ENCODE measurements at places on chromosomes 3 and 15.

DNA sequence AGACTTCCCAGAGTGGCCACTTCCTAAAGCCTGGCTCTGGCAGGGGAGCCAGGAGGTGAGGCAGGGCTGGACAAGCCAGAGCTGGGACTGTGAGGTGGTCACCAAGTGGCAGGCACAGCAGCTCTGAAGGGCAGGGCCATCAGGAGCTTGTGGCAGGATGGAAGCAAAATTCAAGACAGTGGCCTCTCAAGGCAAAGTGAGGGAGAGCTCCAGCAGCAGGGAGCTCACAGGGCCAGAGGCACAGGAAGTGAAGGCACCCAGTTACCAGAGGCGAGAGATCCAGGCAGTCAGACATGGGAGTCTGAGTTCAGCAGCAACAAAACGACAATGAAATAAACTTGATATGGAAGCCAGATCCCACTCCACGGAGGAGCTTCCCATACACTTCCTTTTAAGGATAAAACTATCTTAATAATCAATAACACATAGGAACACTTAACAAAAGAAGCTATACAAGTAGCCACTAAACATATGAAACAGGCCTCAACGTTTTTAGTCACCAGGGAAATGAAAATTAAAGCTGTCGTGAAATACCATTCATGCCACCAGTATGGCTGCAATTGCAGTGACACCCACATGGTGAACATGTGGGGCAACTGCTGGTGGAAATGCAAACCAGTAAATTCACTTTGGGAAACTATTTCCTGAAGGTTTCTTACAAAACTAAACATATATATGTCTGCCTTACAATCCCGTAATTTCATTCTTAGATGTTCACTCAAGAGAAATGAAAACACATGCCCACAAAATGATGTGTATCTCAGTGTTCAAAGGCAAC lies 35.4 kb upstream of the TMEM158 start:
- DNase-seq, result peak; percentile 9

DNA sequence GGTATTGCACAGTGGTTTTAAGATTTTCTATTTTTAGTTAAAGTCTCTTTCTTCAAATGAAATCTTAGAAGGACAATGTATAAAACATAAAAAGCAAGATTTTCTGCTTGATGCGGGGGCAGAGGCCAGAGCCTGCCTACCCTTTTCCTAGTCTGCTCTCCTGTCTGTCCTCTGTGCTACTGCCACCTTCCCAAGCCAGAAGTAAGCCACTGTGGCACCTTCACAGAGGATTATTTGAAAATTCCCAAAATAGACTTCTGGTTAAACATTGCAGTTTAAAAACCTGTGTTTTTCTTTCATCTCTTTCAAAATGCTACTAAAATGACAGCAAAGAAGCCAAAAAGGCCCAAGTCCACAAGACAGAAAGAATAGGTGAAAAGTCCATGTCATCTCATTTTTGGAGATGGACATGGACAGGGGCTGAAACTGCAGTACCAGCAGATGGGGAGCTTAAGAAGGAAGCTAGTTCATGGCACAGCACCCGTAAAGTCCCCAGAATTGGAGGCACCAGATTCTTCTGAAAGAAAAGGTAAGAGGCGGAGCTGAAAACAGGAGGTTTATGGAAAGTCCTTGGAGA lies 37.0 kb downstream of the PAQR9 start:
- DNase-seq, result no peak

DNA sequence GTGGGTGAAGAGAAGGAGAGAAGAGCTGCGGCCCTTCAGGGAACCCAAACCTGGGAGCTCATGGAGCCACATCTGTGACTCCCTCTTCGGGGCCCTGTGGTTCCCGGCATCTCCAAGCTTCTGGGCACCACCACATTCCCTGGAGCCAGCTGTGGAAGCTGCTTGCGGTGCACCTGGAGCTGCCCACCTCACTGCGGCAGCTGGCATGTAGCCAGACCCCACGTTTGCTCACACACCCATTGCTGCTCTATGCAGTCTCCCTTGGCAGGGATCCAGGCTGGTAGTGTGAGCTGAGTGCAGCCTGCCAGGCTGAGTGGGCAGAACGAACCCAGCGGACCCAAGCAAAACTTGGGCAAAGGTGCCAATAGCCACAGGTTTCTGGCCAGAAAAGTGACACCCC lies 16.8 kb upstream of the PLA2G4E start:
- no peak for DNase-seq

- no peak for DNase-seq
These were observed 325.4 kb downstream of the UACA start for GRCh38 chr15:70437882-70438451.

- DNase-seq, result no peak
These were observed 1037.0 kb upstream of the NR2F2 start for GRCh38 chr15:95293456-95294031.

DNA sequence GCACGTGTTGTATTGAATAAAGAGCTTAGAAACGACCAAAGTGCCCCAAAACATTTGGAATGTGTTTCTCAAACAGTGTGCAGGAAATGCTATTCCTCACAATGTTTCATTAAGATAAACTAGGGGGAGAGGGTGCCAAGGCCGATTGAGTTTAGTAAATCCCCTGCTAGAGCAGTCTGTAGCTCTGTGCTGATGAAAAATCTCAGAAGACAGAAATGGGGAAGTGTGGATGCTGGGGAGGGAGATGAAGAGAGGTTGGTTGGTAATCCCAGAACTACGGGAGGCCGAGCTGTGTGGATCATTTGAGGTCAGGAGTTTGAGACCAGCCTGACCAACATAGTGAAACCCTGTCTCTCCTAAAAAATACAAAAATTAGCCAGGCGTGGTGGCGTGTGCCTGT lies 121.2 kb downstream of the FOXB1 start:
- no peak for DNase-seq

GRCh38 chr15:100981086-100981485 lies 61.9 kb downstream of the LRRK1 start:
- DNase-seq, result no peak

- DNase-seq, result no peak
These were observed 31.0 kb downstream of the LOXL1 start for GRCh38 chr15:73957276-73957675.
